ENCODE measurements at places on chromosomes 3 and 15. TPM values are rescaled to one million over a fixed set of nuclear protein-coding genes. Genes with fewer than 3 reads are reported as not detected.
A peak's percentile ranks its signal among the peaks of the same experiment; 100 is the strongest.

DNA sequence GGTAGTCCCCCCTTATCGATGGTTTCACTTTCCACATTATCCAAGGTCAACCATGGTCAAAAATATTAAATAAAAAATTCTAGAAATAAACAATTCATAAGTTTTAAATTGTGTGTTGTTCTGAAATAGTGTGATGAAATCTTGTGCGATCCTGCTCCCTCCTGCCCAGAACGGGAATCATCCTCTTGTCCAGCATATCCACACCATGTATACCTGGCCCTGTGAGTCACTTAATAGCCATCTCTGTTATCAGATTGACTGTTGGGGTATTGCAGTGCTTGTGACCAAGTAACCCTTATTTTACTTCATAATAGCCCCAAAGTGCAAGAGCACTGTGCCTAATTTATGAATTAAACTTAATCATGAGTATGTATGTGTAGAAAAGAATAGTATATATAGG lies 19.1 kb downstream of the FAM81A start:
- DNase-seq, result peak; percentile 18

DNA sequence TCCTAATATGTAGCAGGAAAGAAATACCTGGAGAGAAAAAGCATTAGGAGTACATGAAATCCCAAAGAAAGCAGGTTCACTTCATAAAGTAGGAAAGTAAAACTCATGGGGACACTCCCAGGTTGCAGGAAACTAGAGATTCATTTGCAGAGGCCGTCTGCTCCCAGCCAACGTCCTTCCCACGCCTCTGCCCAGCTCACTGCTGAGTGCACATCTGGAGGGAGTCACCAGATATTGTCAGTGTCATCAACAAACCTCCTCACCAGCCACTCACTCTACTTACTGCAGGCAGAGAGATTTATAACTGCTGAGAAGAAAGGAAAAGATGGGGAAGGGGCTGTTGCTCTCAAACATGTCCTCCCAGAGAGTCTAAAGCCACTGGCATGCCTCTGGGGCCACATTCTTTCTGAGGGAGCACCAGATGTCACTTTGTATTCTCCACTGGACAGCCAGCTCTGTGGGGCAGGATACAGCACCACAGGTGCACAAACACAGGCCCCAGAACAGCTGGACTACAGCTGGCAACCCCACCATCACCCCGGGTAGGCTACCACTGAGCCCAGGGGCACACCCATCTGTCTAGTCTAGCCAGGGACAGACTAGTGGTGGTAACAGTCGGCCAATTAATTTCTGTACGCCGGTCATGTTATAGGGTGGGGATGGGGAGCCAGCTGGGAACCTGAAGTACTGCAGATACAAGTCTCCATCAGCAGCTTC lies 64.5 kb downstream of the NPTN start:
- no peak for DNase-seq

Gene EPHA3
- 0.98 TPM for total RNA-seq

Gene NUSAP1
- total RNA-seq, result 21.3 TPM

DNA sequence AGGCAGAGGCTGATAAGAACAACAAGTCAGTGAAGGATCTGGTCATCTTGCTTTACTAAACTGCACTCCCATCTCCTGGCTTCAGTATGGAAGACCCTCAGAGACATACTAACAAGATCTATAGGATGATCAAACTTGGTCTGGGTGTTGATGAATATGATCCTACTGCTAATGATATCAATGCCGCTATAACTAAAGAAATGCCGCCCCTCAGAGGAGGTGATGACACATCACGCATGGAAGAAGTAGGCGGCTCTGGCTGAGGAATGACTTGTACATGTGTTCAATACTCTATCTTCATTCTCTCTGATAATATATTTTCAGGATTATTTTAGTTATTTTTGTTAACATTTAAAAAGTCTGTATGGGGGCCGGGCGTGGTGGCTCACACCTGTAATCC lies 17.5 kb upstream of the EIF2B5 start:
- DNase-seq, result no peak

- DNase-seq, result peak; percentile 94
These were observed 85.9 kb downstream of the FAIM start for GRCh38 chr3:138694287-138695007.

GRCh38 chr3:130758624-130759369 lies 12.2 kb upstream of the PIK3R4 start:
- DNase-seq, result no peak

DNA sequence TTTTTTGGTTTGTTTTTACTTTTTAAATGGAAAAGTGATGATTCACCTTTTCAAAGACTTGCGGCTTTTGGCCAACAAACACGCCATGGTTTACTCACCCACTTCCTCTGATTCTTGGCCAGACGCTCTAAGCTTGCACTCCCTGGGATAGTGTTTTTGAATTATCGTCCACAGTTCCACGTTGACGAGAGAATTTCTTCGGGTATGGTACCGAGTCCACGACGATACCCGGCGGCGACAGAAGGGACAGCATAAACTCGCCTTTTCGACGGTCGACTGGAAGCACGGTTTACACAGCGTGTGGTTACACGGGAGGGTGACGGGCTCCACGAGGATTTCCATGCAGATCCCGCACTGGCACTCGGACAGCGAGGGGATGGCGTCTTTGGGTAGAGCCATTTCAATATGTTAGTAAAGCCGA lies 783 bp downstream of the RNF168 start:
- DNase-seq, result peak; percentile 93

- no peak for DNase-seq
These were observed 32.4 kb upstream of the ANPEP start for GRCh38 chr15:89847101-89847500.

DNA sequence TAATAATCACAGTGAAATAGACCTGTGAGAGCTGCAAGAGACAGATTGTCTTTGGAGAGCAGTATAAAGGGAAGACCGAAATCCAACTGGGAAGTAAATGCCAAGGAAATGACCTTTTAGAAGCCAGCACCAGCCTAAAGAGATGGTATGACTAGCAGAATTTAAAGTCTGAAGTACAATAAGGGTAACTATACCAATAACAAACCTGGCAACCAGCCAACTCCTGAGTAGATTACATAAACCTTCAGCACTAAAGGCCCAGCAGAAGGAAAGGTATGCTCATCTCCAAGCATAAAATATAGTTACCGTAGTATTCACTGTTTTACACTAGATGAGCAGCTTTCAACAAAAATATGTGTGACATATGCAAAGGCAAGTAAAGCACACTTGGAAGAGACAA lies 155.1 kb upstream of the SATB1 start:
- no peak for DNase-seq

- peak; percentile 64 for DNase-seq
These were observed 47.6 kb upstream of the ATP1B3 start for GRCh38 chr3:141828890-141829289.

- no peak for DNase-seq
These were observed 42.3 kb upstream of the LHFPL4 start for GRCh38 chr3:9595877-9596276.

Gene MYL3
- not detected for total RNA-seq

Gene CISH
- 1.4 TPM for total RNA-seq

- no peak for DNase-seq
These were observed 61.0 kb downstream of the TPRG1 start for GRCh38 chr3:189232790-189233189.

DNA sequence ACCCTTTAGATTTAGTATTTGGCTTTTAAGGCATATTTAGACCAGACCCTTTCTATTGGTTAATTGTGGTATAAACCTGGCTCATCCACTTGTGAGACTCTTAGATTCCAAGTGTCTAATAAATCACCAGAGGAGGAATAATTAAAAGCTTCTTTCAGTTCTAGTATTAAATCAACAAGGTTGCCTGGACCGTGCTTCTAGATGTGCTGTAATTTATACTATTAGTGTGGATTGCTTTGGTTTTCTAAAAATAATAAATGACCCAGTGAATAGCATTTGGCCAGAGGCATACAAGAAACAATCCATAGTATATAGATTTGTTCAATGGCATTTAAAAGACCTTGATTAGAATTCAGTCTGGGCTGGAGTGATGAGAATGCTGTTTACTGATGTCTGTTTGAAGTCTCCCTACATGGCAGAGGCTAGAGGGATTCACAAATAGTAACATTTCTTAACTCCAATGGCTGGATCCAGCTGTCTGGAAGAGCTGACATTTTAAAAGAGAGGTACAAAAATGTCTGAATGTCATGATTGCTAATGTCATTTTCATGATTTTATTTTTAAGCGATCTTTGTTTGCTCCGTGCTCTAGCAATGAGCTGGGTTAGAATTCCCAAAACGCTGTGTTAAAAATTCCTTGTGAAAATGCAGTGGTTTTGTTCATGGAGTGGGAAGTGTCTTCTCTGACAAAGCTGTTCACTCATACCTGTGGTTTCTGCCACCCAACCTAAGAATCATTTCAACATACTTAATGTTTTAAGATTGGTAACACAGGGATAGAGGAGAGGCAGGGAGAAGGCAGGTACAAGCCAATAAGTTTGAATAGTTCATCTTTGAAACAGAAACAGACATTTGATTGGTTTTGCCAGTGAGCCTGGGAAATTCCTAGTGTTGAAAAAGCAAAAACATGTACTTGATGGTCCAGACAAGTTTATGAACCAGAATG lies 89.9 kb downstream of the RBMS3 start:
- no peak for DNase-seq

Gene SLC2A2
- total RNA-seq, result not detected

DNA sequence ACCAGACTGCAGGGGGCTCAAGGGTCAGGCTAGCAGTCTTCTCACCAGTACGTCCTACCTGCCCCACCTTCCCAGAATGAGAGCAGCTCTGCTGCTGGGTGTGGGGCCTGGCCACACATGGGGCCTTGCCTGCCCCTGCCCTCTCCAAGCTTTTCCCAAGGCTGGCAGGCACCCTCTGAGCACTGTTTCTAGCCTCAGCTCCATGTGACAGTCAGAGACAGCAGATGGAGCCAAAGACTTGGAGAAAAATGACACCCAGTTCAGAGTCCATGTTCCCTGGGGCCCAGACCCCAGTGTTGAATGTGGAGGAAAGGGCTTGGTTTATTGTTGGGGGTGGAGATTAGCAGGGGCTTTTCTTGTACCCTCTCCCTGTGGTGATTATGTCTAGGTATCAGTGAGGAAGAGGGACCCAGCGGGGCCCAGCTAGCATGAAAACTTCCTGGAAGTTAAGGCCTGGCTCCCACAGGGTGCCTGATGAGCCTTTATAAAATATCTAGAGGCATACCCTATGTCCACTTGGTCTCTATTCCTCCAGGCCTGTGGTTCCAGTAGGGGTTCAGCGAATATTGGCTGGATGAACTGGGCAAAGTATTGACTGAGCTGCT lies 153.8 kb downstream of the EEFSEC start:
- DNase-seq, result no peak

Gene GHRL
- not detected for total RNA-seq

DNA sequence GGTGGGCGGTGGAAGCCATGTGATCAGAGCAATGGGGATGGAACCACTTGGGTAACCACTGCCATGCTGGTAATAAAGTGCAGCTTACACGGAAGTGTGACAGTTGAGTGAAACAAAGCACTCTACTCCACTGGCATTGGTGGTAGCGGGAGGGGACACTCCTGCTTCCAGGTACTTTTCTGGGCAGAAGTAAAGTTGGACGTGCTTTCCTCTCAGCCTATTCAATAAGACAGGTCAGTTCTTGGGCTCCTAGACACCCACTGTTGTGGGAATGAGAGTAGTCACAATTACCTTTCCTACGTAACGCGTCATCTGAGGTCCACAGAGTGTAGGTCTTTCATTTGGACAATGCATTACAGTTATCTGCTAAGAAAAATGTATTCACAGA lies 51.7 kb upstream of the CHD2 start:
- no peak for DNase-seq

DNA sequence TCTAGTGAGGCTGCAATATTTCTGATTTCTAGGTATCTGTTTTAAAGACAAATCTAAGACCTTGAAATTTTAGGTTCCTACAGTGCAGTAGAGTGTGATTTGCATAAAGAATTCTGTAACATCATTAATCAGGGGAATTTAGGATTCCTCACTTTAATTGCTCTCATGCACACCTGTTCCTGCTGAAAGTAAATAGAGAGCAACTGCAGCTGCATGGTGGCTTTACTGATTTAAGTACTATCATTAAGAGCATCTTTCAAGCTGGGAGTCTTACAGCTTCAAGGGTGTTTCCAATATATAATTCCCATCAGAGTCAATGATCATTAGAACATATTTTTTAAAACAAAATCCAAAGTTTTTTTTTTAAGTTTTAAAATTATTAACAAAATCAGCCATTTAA lies 36.0 kb upstream of the C3orf70 start:
- DNase-seq, result no peak

DNA sequence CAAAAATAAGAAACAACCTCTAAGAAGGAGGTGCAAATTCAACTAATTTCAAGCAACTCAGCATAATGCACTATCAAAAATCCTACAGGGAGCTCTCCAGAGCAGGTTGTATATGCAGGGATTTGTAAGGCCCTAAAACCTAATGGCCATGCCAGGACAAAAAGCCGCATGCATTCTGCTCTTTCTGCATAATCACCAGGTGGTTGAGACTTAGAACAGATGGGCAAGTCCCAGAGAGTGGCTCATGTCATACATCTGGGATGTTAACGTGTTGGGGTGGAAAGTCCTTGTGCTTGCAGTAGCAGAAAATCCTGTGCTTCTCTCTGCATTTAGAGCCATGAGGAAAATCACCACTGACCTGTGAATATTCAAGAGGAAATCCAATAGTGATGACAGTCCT lies 1002.9 kb downstream of the AGBL1 start:
- DNase-seq, result no peak

DNA sequence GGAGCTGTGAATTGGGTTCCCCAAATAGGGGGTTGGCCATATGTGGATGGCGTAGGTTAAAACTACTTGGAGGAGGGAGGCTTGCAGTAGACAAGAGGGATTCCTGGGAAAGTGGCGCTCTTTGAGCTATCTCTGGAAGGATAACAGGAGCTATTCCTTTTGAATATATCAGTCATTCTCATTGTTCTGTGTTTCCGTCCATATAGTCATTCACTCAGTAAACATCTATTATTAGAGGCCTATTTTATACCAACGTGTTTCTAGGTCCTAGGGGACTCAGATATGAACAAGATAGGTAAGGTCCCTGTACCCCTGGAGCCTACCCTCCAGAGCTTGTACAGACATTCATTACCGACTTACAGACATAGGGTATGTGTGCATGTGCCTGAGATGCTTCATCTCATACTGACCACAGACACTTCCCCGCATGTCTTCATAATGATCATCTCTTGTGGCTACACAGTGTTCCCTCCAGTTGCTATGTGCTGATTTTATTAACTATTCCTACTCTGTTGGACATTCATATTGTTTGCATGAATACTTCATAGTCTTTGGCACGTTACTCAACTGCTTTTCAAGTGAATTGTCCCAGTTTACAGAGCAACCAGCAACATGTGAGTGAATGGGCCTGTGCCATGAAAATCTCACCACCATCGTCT lies 55.8 kb upstream of the VILL start:
- DNase-seq, result no peak

Gene GRM7
- not detected for total RNA-seq

Gene MESP2
- total RNA-seq, result 2.9 TPM

- peak; percentile 61 for DNase-seq
These were observed 100.0 kb upstream of the IGF1R start for GRCh38 chr15:98548139-98548971.

- no peak for DNase-seq
These were observed 338.5 kb upstream of the ONECUT1 start for GRCh38 chr15:53128652-53129051.

Measured in fibroblast of the aortic adventitia (primary cell).